Esophagus squamous epithelium (tissue), 5 donors: ENCODE measurements at places on chromosomes 6 and 20.

DNA sequence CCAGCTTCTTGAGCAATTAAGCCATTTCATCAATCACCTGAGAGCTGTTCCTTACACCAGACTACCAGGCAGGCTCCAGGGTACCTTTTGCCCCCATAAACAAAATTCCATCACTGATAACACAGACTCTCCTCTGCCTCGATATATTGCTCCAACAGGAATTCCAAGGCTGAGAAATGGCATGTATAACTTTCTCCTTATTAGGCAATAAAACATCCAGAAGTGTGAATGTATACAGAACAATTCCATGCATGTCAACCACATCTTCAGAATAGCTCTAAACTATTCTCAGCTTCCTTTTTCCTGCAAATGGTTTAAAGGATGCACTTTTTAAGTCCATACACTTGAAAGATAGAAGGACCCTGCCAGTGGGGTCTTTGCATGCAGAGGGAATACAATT, 73.8 kb downstream of the EDN3 start:
- no peak for DNase-seq

GRCh38 chr6:30311101-30311500, 15.6 kb upstream of the TRIM39 start:
- no peak for DNase-seq

- DNase-seq, result no peak
These were observed 85.8 kb upstream of the PREP start for GRCh38 chr6:105488516-105489215.

GRCh38 chr20:53859684-53860083, 210.7 kb downstream of the BCAS1 start:
- no peak for DNase-seq

- no peak for DNase-seq
These were observed 16.1 kb downstream of the GMEB2 start for GRCh38 chr20:63610581-63611435.

- DNase-seq, result no peak
These were observed 117.8 kb upstream of the TRAF3IP2 start for GRCh38 chr6:111723412-111723970.

DNA sequence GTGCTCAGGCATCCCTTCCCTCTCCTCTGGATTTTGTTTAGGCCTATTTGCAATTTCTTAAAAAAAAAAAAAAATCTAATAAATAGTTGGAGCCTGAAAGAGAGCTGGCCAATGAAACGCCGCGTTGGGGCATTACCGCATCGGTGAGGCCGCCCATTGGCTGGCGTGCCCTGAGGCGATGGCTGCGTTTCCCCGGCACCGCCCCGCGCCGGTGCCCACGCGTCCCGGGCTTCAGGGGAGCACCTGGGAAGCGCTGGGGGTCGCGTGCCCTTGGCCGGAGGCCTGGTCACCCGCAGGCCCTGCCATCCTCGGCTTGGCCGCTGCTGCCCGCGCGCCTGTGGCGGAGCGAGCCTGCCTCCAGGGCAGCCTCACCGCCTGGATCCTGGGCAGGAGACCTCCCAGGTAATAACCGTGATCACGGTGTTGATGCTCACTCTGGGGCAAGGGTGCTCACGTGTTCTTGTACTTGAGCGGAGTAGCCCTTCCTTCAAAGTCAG, 155.4 kb downstream of the NRN1 start:
- no peak for DNase-seq

- DNase-seq, result no peak
These were observed 228.1 kb upstream of the CST7 start for GRCh38 chr20:24720957-24721356.

DNA sequence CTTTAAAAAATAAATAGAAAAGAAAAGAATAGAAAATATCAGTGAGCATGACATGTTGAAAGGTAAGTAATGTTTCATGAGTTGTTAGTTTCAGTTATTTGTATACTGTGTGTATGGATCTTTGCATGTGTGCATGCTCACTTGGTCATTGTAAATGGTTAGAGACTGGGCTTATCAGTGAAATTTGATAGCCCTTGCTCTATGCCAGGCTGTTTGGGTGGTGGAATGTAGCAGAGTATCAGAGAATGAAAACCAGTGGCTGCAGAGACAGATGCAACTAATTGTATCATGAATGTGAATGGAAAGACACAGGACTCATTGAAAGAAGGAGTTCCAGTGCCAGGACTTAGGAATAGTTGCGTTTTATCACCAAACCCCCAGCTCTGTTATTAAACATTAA, 4.2 kb downstream of the GSTA2 start:
- no peak for DNase-seq

- no peak for DNase-seq
These were observed 149.5 kb downstream of the TMEM200A start for GRCh38 chr6:130515306-130515705.

GRCh38 chr6:154908723-154909122, 86.4 kb upstream of the TIAM2 start:
- no peak for DNase-seq

DNA sequence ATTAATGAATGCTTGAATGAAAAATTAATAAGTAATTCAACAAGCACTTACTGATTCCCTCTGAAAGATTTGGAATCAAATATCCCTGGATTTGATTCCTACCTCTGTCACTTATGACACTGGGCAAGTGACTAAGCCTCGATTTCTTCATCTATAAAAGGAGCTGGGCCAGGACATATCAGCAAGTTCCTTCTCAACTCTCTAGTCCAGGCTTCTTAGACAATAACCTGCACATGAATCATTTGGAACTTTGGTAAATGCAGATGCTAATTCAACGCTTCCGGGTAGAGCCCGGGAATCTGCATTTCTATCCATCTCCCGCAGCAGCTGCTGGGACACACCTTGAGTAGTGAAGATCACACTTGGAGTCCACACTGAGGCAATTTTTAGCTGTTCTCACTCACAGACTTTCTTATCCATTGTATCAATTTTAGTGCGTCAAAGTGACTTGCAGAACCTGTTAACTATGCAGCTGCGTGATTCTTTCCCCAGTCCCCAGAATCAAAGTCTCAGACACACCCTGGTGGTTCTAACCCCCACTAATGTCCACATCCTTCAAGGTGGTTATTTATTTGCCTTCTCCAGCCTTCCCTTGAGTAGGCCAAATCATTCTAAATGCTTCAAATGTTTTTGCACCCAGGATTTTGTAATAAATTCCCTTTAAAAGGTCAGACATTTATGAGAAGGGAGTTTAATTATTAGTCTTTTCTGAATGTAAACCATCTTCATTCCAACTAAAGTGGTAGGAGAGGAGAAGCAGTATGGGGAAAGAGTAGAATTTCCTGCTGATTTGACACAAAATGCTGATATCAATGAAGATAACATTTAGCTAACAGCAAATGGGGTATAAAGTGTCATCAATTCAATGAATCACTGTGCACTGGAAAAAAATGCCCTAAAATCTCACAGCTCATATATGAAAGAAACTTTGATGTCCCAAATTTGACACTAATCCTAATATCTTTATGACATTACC, 26.0 kb upstream of the CCND3 start:
- no peak for DNase-seq

- DNase-seq, result no peak
These were observed 289.1 kb upstream of the SUPT3H start for GRCh38 chr6:45666846-45667245.

DNA sequence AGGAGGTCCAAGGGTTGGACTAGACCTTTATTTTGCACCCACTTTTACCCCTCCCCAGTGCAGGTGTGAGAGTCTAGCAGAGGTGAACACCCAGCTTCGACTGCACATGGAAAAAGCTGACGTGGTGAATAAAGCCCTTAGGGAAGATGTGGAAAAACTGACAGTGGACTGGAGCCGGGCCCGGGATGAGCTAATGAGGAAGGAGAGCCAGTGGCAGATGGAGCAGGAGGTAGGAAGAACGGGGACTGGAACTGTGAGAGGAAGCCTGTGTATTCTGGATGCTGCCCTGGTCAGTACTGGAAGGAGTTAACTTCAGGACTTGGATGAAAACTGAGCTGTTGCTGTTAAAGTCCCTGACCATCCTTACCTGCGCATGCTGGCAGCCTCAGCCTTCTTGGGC, 10.6 kb downstream of the CEP250 start:
- no peak for DNase-seq

DNA sequence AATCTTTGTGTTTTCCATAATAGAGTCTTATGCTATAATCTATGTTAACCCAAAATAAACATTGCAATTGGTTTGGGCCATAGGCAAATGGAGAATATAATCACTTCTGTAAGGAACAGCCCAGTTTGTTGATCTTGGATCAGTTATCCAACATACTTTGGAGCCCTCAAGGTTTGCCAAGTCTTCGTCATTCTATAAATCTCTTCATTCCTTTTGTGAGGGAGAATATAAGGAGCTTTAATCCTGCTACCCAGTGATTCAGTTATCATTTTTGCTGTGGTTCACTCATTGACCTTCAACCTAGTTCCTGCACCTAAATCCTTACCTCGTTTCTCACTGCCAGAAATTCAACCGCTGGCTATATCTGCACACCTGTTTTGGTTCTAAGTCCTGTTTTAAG, 500.3 kb upstream of the PTCHD4 start:
- DNase-seq, result no peak
